Activated naive CD8-positive, alpha-beta T cell treated with anti-CD3 and anti-CD28 coated beads, Interleukin-2, amount 10 ng/mL, durations not matched to agents 7 days and 5 days (primary cell): ENCODE measurements at places on chromosomes 6 and 20. TPM values are rescaled to one million over a fixed set of nuclear protein-coding genes. Genes with fewer than 3 reads are reported as not detected.

- peak; percentile 60 for DNase-seq
These were observed 308.9 kb downstream of the ALDH8A1 start for GRCh38 chr6:134640975-134641429.

UBE2C gene
- total RNA-seq = 154 TPM

GTSF1L gene
- total RNA-seq = not detected

GRCh38 chr6:30169658-30170614, 6.6 kb downstream of the TRIM15 start:
- DNase-seq = no peak

DNA sequence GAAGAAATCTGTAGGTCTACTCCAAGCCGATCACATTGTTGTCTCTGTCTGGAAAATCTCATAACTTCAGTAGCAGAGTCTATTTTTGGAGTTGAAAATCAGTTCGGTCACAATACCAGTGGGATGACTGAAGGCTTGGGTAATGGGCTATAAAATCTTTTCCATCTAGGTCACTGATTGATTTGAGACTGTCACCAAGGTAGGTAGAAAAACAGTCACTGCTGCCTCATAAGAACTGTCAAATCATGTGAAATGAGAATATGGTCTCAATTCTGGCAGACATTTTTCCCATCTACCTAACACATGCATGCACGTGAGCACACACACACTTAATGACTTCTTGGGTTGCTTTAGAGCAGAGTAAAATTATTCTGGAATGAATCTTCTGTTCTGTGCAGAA, 1162.8 kb upstream of the CITED2 start:
- no peak for DNase-seq
